ENCODE measurements at places on chromosomes 3 and 15. TPM values are rescaled to one million over a fixed set of nuclear protein-coding genes. Genes with fewer than 3 reads are reported as not detected.

Gene ASB14
- polyA plus RNA-seq = 0.12 TPM

Gene SNRPN
- 65.1 TPM for polyA plus RNA-seq

DNA sequence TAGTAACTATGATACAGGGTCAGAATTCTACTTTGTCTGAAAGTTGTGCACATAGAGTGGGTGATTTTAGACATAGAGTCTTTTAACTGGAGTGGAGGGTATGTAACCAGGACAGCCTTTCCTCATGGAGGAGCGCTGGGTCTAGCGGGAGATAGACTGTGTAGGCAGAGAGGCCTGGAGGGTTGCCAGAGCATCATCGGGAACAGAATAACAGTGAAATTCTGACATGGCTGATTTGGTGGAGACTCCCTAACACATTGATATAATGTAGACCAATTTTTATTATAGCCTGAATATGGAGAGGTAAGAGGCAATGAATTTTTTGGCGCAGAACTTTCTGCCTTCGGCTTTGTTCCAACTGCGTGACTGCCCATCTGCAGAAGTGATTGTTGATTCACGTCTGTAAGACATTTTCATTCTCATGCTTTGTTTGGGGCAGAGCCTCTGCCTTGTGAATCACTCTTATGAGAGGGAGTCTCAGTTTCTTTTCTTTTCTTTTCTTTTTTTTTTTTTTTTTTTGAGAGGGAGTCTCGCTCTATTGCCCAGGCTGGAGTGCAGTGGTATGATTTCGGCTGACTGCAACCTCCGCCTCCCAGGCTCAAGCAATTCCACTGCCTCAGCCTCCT lies 16.0 kb downstream of the LPP start:
- peak; percentile 29 for DNase-seq

DNA sequence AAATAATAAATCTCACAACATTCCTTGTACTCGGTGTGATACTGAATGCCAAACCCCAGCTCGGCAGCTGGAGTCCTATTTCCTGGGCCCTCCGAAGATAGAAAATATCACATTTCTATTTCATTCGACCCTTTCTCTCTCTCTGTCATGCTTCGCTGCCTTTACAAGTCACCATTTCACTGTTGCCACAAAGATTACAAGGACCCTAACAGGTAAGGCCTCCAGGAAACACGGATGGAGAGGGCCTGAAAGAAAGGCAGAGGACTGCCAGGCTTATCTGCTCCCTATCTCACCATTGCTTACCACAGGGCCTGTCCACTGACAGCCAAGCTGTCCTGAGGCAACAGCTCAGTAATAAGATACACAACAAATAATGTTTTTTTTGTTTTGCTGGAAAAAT lies 376.5 kb downstream of the MECOM start:
- no peak for DNase-seq

GRCh38 chr3:23202921-23203707 lies at the start of gene UBE2E2:
TSS of gene UBE2E2 (plus strand) at chr3:23203327.
- DNase-seq = peak; percentile 79

Gene MAP1A
- 1.8 TPM for polyA plus RNA-seq

DNA sequence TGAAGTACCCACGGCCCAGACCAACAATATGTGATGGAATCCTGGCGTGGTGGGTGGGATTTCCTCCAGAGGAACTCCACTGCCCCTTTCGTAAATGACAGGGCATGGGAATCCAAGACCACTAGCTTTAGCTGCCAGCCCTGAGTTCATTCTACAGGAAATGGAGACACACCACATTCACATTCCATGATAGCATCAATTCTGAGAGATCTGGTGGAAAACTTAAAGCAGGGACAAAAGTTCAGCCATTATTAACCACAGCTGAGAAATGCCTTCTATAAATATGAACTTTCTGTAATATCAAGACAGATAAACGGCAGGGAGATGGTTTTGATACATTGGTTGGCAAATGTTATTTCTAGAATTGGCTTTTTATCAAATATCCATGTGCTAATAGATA lies 98.2 kb downstream of the FBN1 start:
- DNase-seq = peak; percentile 49

- DNase-seq = no peak
These were observed 170.7 kb downstream of the UBE3A start for GRCh38 chr15:25268166-25268565.

Gene RBP2
- polyA plus RNA-seq = 0.33 TPM

- peak; percentile 92 for DNase-seq
These were observed 273.1 kb upstream of the SGO1 start for GRCh38 chr3:20458994-20459716.

GRCh38 chr15:95765161-95765560 lies 565.3 kb upstream of the NR2F2 start:
- DNase-seq = no peak

GRCh38 chr15:99213187-99213811 lies 36.1 kb downstream of the TTC23 start:
- DNase-seq = peak; percentile 79

GRCh38 chr3:118740722-118741290 lies 293.8 kb downstream of the IGSF11 start:
- DNase-seq = no peak

Gene MYH15
- 0.31 TPM for polyA plus RNA-seq

Gene GPR27
- polyA plus RNA-seq = 7.7 TPM

Gene CILP
- polyA plus RNA-seq = 0.43 TPM

Gene MYO9A
- polyA plus RNA-seq = 7.5 TPM

Data from lung (tissue), 17 donors.